ENCODE measurements at places on chromosomes 7 and 10.

GRCh38 chr7:68873616-68874015 is 724.7 kb upstream of the AUTS2 start:
- DNase-seq, result no peak

GRCh38 chr10:131915990-131916766 is 15.4 kb downstream of the PPP2R2D start:
- no peak for DNase-seq

- no peak for DNase-seq
These were observed 177.8 kb downstream of the NSUN6 start for GRCh38 chr10:18473424-18474117.

DNA sequence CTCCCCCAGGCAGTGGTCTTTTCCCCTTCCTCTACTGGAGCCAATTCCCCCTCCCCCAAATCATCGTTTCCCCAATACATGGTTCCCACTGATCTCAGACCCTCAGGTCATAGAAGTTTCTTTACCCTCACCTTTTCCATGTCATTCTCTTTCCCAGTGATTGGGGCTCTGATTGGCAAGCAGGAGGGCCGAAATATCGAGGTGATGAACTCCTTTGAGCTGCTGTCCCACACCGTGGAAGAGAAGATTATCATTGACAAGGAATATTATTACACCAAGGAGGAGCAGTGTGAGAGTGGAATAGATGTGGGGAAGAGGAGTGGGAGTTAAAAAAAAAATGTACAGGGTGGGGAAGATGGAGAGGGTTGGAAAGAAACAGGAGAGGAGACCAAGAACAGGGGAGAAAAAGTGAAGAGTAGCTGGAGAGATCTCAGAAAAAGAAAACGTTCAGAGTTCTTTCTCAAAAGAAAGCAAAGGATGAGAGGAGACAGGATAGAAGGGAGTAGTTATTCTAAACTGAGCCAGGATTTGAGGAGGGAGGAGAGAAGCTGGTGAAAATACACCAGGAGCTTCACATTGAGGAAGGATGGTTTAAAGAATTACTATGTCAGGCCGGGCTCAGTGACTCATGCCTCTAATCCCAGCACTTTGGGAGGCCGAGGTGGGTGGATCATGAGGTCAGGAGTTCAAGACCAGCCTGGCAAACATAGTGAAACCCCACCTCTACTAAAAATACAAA is 858 bp downstream of the COPS6 start:
- DNase-seq, result no peak

DNA sequence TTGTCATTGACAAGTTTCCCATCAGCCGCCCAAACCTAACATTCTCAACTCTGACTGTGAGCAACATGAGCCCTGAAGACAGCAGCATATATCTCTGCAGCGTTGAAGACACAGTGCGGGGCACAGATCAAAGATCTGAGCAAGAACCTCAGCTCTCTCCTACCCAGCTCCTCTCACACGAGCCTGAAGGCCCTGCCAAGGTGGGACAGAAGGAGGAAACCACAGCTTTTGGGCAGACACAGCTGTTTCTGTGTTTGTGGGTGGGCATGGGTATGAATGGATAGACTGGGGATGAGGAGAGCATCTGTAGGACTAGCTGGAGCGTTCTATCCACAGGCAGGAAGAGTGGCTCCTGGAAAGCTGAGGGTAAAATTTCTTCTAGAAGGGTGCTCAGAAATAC is 8.5 kb upstream of the PRSS1 start:
- DNase-seq, result no peak

- DNase-seq, result no peak
These were observed 72.8 kb upstream of the ZNF722 start for GRCh38 chr7:63925626-63926460.

GRCh38 chr10:44703241-44704155 is 207.6 kb upstream of the TMEM72 start:
- DNase-seq, result no peak

GRCh38 chr10:14448197-14448990 is 117.7 kb upstream of the FRMD4A start:
- DNase-seq, result no peak

GRCh38 chr10:65548001-65548400 is 1377.8 kb upstream of the LRRTM3 start:
- DNase-seq, result no peak

Data from H9 (cell line).